ENCODE measurements at places on chromosomes 5 and 9.

DNA sequence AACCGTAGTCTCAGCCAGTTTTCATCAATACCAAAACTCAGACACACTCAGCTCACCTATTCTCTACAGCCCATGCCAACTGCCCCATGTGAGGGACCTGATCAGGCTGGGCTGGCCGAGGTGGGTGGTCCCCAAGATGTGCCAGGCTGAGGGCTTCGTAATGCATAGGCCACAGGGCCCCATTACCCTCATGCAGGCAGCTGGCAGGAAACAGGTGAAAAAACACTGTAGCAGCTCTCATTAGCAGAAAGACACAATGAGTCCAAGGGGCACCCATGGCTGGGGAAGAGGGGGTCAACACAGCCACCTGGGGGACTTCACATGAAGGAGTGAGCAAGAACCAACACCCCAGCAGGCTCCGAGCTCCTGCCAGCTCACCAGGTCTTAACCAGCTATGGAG is 8.2 kb downstream of the IPPK start:
- DNase-seq, result no peak

DNA sequence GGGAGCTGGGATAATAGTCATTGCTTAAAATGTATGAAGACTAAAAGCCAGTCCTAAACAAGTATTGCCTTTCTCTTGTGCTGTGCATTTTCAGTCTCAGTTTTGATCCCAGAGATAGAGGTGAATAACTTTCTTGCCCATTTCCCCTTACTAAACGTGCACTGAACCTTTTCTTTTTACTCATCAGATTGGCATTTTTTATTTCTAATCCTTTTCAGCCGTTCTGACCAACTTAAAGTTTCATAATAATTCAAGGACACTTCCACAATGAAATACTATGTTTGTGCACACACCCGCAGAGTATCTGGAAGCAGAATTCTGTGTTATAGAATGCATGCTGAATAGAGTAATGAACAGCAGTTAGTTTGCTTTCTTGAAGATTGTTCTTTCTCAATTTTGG is 343.6 kb downstream of the LRRC70 start:
- no peak for DNase-seq

DNA sequence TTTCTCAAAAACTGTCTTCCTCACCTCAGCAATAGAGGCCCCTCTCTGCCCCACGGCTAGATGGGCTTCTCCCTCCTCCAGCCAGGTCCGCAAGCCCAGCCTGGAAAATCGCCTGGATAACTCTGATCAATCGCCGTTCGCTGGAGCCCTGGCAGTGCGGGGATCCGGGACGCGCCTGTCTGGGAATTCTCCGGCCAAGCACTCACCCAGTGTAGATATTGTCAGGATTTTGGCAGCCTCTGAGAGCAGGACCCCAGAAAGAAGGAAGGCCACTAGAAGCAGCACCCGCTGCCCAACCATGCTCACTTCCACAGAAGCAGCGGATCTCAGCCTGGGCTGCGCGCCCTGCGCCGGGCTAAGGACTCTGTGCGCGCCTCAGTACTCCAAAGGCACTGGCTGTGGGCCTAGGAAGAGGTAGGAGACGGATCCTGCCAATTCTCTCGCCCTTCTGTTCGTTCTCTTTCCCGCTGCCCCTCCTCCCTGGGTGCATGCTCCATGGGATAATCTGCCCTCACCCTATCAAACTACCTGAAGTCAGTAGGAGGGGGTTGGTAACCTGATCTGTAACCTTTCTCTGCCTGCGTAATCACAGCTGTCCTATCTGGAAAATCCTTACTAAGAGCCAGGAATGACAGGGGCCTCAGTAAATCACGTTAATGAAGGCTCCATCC is at the start of gene UGT3A1:
Gene UGT3A1, minus strand, starts transcription at position 450 of the 671 bp plus-strand sequence. Its CDS starts 150 bp downstream, at position 300.
- no peak for DNase-seq

- DNase-seq, result no peak
Observed at GRCh38 chr9:108552459-108553040, 303.2 kb downstream of the ACTL7B start.

DNA sequence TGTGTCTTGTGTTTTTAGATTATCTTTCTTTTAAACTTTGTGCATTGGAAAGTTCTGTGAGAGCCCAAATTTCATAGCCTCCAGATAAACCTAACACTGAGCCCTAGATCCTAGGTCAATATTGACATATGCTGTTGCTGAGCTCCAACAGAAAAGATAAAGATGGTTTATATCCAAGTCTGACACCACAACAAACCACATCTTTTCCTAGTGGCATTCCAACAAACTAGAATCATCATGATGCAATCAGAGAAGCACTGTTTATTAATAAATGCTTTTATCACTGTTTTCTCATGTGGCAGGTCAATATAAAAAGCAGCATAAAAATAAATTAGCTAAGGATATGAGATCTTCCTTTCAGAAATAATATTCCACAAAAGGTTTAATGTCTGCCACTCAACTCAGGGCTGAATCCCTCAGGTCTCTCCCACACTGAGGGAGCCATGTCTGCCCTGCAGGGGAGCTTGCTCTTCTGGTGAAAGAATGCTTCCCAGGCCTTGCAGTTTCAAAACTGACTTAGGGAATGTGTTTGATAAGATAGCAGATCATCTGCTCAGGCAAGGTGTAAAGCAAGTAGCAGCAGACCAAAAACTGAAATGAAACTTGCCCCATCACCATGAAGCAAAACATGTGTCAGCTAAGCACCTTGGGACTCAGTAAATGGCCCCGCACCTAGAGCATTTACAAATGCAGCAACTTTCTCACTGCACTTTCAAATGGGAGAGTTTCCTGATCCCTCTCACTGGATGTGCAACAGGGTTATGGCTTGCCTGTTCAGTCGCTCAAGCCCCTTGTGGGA is 493.0 kb downstream of the AGTPBP1 start:
- no peak for DNase-seq

GRCh38 chr5:34014626-34015025 is 6.8 kb upstream of the AMACR start:
- DNase-seq, result peak; percentile 30

- no peak for DNase-seq
Observed at GRCh38 chr5:115329475-115329874, 33.0 kb upstream of the CCDC112 start.

GRCh38 chr5:39201781-39202596 is 17.4 kb downstream of the FYB1 start:
- DNase-seq, result no peak

DNA sequence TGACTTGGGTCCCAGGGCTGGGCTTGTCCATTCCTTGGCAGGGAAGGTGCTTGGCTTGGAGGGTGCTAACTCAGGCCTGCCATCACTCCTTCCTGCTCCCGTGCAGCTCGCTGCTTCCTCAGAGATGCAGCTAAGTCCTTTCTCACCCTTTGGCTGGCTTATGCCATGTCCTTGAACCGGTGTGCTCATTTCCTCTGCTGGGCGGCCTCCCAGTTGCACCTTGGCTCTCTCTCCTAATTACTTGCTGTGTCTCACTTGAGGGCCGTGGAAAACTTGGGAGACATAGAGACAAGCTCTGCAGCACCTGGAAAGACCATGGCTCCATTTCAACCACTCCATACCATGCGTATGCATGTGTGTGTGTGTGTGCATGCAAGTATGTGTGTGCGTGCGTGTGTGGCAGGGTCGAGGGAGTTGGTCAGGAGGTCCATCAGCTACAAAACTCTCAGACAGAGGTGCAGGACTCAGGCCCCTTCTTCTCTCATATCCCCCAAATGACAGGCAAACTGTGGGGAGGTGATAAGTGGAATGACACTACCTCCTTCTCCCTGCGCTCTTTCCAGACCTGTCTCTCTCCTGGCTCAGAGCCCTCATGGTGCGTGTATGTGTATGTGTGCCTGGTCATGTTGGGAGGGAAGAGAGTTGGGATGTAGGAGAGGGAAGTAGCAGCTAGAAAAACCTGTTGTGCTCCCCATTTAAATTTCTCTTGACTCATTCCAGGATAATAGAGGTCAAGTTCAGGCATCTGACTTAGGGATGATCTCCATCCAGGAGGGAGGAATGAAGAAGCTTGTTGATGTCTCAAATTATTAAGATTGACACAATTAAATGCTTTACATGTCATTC is 17.6 kb upstream of the MTMR12 start:
- DNase-seq, result no peak

- DNase-seq, result no peak
Observed at GRCh38 chr5:54804521-54804920, 180.9 kb downstream of the ESM1 start.

DNA sequence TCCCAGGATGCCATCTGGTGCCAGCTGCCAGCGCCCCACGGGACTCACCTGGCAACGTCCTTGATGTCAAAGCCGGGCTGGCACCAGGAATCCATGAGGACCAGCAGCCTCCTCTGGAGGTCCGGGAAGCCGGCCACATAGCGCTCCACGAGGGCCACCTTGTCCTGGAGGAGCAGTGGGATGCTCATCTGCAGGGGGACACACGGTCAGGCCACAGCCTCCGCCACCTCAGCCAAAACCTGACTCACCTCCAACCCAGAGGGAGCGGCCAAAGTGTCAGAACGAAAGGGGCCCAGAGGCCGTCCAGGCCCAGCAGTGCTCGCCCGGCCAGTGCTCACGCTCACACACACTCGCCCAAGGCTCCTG is 56.5 kb downstream of the EXD3 start:
- DNase-seq, result no peak

- DNase-seq, result no peak
Observed at GRCh38 chr5:147930769-147931168, 24.4 kb upstream of the C5orf46 start.

GRCh38 chr9:136902259-136902821 is 16.0 kb downstream of the TRAF2 start:
- DNase-seq, result peak; percentile 31

DNA sequence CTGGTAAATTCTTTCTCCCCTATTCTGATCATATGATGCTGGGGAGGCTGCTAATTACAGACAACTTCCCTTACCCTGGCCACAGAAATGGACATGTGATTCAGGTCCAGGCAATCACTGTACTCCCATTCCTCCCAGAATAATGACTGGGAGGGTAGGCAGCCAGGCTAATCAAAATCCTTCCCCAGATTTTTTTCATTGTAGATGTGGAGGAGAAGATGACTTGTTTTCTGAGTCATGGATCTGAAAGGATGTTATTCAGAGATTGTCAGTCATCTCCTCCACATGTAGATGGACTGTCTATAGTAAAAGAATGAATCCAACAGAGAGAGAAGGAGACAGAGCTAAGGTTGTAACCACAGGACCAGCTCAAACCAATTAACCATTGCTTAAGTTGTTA is 123.9 kb upstream of the PUM3 start:
- no peak for DNase-seq

GRCh38 chr9:128372188-128372641 is 1.0 kb downstream of the URM1 start:
- no peak for DNase-seq

GRCh38 chr5:68265347-68265746 is 49.8 kb downstream of the PIK3R1 start:
- no peak for DNase-seq

- no peak for DNase-seq
Observed at GRCh38 chr5:77379558-77380061, 112.5 kb downstream of the WDR41 start.

- no peak for DNase-seq
Observed at GRCh38 chr9:28539434-28540070, 966.3 kb upstream of the C9orf72 start.

- DNase-seq, result no peak
Observed at GRCh38 chr9:82131072-82131471, 142.5 kb downstream of the SPATA31D1 start.

Data from myocyte (in vitro differentiated cells).